ENCODE measurements at places on chromosomes 7 and 10. TPM values are rescaled to one million over a fixed set of nuclear protein-coding genes. Genes with fewer than 3 reads are reported as not detected.

Gene ZRANB1
- total RNA-seq, result 24.7 TPM

Gene MSRB2
- 10.6 TPM for total RNA-seq

Gene TSPAN33
- 0.36 TPM for total RNA-seq

Gene EBLN1
- not detected for total RNA-seq

Gene RNF32
- 0.56 TPM for total RNA-seq

Gene FGFBP3
- under 0.01 TPM for total RNA-seq

Gene KNDC1
- total RNA-seq, result 0.56 TPM

Gene NUDT5
- 70.1 TPM for total RNA-seq

Gene CYP3A4
- not detected for total RNA-seq

Gene FAM25C
- total RNA-seq, result not detected

Gene WDR86
- not detected for total RNA-seq

Gene HECW1
- 1.1 TPM for total RNA-seq

Gene CFAP58
- 0.83 TPM for total RNA-seq

Gene DYNC1I1
- total RNA-seq, result not detected

Gene HMX2
- total RNA-seq, result not detected

Gene TSPAN13
- 6.1 TPM for total RNA-seq

Gene FANK1
- total RNA-seq, result 1.9 TPM

Gene KAT6B
- total RNA-seq, result 27.8 TPM

Gene CYP2E1
- total RNA-seq, result 0.36 TPM

Gene DENND2A
- total RNA-seq, result 7.8 TPM

Gene CTAGE4
- not detected for total RNA-seq
